ENCODE measurements at places on chromosomes 4 and X.

- no peak for DNase-seq
Measured at GRCh38 chr4:143473334-143474126, 40.0 kb upstream of the SMARCA5 start.

GRCh38 chr4:84433633-84434222, 65.4 kb downstream of the NKX6-1 start:
- DNase-seq, result peak; percentile 75

DNA sequence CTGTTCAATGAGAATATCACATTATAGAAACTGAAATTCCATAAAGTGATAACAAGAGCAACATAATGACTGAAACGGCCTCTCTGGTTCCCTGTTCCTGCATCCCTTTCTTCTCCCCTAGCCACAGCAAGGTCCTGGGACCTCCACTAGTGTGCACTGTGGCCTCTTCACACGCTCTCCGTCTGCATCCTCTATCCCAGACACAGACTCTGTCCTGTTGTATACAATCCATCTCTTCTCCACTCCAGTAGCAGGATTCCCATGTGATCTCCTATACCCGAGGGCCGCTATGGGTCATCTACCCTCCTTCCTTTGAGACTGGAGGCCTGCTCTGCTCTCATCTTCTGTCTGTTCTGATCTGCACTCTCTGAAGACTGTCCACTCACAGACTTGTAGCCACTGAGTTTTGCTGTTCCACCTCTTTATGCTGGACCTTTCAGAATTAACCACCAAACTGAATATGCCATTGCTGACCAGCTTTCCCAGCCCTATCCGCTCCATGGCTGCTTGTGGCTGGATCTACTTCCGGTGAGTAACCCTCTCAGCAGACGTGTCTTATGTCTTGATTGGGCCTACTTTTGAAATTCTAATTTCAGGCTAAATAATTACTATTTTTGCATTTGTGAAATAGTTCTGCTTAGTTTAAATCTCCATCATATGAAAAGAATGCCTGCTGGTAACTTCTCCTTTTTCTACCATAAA, 105.1 kb upstream of the NAP1L5 start:
- DNase-seq, result no peak

DNA sequence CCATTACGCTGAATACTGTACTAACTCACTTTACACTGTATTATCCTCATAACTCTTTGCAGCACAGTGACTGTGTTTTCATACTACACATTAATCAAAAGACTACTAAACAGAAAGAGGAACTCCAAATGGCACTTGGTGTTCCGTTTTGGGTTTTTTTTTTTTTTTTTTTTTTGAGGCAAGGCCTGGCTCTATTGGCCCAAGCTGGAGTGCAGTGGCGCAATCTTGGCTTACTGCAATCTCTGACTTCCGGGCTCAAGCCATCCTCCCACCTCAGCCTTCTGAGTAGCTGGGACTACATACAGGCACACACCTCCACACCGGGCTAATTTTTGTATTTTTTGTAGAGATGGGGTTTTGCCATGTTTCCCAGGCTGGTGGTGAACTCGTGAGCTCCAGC, 10.7 kb downstream of the KLHL8 start:
- DNase-seq, result no peak

GRCh38 chr4:25993395-25994185, 79.6 kb downstream of the SMIM20 start:
- DNase-seq, result no peak

GRCh38 chrX:12052109-12052508, 86.2 kb upstream of the FRMPD4 start:
- no peak for DNase-seq

GRCh38 chr4:77358315-77358928, 201.4 kb downstream of the CCNG2 start:
- DNase-seq, result peak; percentile 48

DNA sequence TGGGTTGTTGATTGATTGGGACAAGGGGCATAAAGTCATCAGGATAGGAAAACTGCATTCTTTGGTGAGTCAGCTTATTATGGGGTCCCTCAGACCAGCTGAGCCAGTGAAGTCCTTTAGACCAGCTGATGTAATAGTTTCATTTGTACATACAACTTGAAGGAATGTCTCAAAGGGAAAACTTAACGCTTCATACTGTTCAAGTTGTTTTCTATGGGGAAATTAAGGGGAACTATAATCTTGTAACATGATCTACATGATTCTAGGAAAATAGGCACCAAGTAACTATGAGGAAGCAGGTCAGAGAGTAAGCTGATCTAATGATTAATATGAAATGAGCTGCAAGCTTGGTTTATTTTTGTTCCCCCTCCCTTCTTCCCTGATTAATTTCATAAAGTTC, 175.1 kb upstream of the GRID2 start:
- no peak for DNase-seq

DNA sequence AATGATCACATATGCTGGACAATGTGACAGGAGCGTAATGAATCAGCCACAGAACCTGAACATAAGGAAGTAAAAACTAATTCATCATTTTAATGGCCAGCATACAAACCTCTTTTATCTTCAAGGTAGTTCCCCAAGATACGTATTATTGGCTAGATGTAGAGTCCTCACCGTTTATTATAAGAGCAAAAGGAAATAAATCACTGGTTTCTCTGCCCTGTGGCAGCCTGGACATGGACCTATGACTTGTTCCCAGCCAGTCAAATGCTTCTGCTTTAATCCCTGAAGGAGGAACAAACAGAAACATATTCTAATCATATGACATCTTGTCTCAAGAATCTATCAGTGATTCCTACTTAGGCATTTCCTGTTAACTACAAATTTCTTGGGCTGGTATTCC, 86.8 kb upstream of the FAM241A start:
- no peak for DNase-seq

DNA sequence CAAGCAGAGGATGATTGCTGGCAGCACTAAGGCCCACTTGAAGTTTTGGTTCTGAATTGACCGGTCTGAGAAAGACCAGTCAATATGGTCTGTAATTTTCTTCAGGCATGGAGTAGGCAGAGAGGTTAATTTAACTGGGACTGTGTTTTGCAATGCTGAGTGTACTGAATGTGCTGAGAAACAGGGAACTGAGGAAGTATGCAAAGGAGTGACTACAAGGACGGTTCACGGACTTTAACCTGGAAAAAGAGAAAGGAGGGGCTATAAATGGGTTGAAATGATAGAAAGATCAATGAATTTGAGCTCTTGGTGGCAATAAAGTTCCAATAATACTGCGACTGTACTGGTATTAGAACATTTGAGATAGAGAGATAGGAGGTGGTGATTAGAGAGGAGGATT, 84.5 kb downstream of the MAGEB17 start:
- DNase-seq, result peak; percentile 84

GRCh38 chr4:85780664-85781063, 305.7 kb downstream of the ARHGAP24 start:
- no peak for DNase-seq

GRCh38 chr4:133263104-133263503, 114.0 kb downstream of the PCDH10 start:
- DNase-seq, result no peak

DNA sequence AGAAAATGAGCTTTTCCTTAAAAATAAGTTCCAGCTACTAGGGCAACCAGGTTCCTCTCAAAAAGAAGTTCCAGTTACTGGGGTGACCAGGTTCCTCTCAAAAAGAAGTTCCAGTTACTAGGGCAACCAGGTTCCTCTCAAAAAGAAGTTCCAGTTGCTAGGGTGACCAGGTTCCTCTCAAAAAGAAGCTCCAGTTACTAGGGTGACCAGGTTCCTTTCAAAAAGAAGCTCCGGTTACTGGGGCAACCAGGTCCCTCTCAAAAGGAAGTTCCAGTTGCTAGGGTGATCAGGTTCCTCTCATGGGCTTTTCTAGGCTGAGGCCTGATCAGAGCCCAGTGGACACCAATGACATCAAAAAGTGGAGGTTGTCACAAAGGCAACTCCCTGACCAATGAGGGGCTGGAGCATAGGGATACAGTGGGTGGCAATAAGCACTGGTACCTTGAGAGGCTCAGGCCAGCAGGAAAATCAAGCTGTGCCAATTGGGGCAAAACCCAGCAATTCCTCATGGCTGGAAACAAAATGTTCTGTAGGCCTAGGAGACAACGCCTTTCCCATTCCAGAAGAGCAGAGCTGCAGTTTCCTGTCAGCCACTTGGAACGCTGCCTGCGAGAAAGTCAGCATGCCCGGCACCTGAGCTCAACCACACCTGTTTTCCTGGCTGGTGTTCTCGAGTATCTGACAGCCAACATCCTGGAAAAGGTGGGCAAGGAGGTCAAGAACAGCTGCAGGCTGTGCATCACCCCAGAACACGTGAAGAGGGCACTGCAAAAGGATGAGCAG, 12.3 kb upstream of the SYTL5 start:
- DNase-seq, result peak; percentile 36

GRCh38 chrX:112341598-112341997, 259.0 kb upstream of the TRPC5 start:
- no peak for DNase-seq

DNA sequence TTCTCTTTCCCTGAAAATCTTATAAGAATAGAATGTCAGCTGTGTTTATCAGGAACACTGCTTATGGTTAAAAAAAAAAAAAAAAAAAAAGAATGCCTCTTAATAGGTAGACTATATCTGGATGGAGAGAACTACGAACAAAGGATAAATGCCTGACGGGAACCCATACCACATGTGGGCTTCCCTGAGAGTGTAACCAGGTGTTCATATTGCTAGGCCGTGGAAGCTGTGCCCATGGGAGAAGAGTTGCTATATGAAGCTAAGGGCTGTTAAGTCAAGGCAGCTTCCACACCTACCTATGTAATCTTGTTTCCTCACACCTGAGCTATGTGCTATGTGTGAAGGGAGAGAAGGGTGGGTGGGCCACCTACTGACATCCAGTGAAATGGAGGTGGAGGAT, 27.3 kb downstream of the TMEM184C start:
- DNase-seq, result no peak

GRCh38 chrX:40374486-40374885, 206.3 kb upstream of the ATP6AP2 start:
- DNase-seq, result no peak

GRCh38 chrX:98379134-98379533, 1495.4 kb downstream of the RPA4 start:
- no peak for DNase-seq

DNA sequence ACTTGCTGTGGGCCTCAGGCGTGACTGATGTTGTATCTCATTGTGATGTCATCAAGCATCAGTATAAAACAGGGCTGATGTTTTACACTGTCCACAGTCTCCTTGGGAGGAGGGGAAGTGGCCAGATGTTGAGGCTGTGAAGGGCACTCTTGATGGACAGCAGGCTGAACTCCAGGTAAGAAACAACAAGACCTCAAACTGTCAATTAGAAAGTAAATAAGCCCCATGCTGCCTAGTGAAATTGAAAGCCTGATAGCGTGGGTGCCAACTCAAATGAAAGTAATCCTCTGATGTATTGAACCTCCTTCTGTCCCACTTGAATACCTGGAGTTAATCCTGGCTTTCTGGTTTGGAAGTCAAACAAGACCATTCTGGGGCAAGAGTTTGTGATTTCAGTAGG, 19.7 kb downstream of the VSIG1 start:
- DNase-seq, result no peak

- no peak for DNase-seq
Measured at GRCh38 chrX:153952373-153953026, 8.1 kb upstream of the RENBP start.

All from NCI-H526 (cell line).